ENCODE measurements at places on chromosomes 3 and 15.

GRCh38 chr15:79978655-79979514 lies 7.9 kb upstream of the BCL2A1 start:
- DNase-seq: no peak

- DNase-seq: no peak
Measured at GRCh38 chr15:69468241-69469121, 15.9 kb downstream of the RPLP1 start.

DNA sequence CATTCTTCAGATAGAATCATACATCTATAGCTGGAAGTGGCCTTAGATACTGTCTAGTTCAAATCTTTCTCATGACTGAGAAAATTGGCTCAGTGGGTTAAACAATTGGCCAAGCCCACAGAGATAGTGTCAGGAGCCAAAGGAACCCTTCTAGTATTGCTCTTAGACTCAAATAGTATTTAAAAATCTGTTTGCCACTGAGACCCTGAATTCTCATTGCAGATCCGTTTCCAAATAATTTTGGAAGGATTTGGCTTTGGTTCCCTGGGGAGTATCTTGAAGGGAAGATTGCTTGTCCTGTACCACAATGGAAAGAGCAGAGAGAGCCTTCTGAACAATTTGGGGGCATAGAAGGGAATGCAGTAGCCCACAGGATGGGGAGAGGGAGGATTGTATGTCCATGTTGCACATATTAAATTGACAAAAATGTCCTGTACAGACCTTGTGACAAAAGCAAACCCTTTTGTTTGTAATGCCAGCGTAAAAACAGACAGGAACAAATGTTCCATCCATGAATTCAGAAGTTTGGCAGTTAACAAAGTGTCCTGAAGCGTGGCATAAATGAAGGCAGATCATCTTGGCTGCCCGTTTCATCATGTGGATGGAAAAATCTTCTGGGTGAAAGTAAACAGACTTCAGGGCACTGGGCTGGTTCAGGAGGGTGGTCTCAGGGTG lies 156.4 kb upstream of the RASGRP1 start:
- DNase-seq: no peak

DNA sequence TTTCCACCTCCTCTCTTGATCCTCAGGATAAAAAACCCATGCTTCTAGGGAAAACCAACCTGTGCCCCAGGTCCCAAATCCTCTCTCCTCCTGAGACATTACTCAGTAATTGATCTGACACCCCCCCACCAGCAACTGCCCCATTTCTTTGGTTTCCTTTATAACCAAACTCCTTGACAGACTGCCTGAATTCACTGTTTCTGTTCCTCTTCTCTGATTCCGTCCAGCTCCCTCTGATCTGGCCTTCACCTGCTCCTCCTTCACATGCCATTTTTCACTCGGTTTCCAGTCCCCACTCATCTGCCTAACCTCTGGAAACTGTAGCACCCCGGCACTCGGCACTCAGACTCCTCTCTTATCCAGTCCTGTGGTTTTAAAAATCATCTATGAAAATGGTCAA lies 2.1 kb downstream of the CCDC51 start:
- no peak for DNase-seq

DNA sequence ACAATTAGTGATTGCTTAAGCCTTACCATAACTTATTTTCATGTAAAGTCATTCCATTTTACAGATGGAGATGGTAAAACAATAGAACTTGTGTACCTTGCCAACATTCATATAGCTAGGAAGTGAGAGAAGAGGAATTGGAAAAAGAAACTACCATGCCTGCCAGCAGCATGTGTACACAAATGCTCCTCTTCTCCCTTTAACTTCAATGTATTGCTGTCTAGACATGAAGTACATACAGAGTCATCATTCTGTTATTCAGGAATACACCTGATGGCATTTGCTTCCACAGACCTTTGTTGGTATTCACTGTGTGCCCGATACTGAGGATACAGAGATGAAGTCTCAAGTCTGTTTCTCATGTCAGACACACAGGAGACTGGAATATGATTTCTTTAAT lies 7.1 kb upstream of the TMEM207 start:
- no peak for DNase-seq

- DNase-seq: no peak
Measured at GRCh38 chr15:31197497-31198414, 96.2 kb upstream of the TRPM1 start.

DNA sequence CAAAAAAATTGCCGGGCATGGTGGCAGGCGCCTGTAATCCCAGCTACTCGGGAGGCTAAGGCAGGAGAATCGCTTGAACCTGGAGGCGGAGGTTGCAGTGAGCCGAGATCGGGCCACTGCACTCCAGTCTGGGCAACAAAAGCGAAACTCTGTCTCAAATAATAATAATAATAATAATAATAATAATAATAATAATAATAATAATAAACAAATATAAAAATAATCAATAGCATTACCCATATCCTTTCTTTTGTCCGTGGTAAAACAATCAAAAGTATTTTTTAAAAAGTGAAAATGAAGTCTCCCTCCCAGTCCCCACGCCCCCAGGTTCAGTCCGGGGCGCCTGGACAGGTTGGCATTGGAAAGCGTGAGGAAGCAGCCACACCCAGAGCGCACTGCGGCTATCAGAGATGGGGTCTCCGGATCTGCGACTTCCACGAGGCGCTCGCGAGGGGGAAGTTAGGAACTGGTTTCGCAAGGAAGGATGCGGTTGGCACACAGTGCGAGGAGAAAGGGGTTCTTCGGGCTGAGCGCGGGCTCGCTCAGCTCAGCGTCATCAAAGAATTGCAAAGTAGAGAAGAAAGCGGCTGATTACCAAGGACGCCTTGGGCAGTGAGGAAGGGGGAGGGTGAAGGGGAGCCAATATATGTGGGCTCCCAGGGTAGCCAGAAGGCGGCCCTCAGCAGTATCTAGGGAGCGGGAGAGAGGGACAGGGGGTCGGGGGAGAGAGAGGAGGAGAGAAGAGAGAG lies 69.5 kb upstream of the EPHB3 start:
- DNase-seq: no peak

- no peak for DNase-seq
Measured at GRCh38 chr15:78146425-78147154, 2.6 kb upstream of the IDH3A start.

DNA sequence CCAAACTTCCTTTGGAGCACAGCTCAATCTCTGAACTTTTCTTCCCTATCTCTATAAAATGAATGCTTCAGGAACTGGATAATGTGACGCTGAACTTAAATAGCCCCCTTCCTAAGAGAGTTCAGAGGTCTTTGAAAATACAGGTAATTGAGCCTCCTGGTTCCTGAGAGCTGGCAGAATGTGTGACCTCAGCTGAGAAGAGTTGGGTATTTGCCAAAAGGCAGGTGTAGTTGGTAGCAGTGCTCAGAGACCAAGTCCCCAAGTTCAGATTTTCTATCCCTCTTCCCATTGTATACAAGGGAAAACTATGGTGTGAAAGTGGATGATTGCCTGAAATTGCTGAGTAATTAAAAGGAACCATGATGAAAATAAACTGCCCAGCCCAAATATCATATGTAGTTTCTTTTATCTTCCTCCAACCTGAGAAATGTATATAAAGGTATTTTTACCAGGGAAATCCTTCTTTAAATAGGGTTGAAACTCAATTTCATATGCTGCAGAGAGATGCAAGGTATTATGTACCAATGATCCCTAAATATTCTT lies 154.6 kb upstream of the ICE2 start:
- DNase-seq: no peak

DNA sequence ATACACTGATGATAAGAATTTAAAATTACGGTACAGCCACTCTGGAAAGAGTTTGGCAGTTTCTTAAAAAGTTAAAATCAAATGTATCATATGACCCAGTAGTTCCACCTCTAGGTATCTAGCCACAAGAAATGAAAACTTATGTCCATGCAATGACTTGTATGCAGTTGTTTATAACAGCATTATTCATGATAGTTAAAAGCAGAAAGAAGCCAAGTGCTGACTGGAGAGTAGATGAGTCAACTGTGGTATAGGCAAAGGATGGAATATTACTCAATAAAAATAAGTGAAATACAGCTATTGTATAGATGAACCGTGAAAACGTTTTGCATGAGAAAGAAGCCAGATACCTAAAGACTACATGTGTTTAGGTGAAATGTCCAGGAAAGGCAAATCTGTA lies 14.8 kb downstream of the GPR87 start:
- no peak for DNase-seq

DNA sequence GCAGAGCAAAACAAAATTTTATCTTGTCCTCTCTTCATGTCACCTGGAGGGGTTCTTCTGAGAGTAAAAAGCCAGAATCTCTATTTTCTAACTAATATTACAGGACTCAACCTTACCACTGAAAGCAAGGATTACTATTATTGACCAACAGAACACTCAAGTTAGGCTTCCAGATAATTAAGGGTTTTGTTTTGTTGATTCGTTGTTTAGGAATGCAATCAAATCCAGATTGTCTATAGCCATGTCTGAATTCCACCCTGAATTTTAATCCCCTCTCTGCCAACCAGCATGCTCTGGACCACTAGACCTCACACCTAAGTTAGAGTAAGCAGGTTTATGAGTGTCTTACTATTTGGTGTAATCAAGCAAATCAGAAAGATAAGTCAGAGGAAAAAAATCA lies 90.7 kb downstream of the PEAK1 start:
- no peak for DNase-seq

DNA sequence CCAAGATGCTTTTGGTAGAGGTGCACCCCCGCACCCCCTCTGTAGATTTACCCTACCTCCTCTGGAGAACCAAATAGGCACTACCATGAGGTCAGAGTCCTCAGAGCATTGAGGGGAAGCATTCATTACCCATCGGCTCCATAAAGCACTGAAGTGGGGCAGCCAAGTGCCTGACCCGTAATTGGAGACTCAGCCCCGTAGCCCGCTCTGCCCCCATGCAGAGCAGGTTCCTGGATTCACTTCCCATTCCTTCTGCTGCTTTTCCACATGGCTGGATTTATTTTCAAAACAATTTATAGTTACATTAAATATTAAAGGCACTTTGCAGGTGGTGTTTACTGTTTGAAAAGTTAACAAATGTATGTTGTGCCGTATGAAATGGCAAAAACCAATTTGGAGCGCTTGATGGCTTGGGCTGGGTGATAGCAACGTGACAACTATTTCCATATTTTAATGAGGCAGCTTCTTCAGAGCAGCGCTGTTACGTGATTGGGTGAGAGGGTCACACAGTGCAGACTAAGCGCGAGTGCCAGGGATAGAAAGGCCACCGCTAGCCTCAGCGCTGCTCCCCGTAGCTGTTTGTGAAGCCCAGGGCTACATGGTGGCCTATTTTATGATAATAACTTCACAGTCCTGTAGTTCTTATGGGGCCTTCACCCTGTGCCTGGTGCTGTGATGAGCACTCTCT lies 373.8 kb upstream of the PROK2 start:
- no peak for DNase-seq

- no peak for DNase-seq
Measured at GRCh38 chr3:50534681-50535330, 31.4 kb upstream of the CACNA2D2 start.

DNA sequence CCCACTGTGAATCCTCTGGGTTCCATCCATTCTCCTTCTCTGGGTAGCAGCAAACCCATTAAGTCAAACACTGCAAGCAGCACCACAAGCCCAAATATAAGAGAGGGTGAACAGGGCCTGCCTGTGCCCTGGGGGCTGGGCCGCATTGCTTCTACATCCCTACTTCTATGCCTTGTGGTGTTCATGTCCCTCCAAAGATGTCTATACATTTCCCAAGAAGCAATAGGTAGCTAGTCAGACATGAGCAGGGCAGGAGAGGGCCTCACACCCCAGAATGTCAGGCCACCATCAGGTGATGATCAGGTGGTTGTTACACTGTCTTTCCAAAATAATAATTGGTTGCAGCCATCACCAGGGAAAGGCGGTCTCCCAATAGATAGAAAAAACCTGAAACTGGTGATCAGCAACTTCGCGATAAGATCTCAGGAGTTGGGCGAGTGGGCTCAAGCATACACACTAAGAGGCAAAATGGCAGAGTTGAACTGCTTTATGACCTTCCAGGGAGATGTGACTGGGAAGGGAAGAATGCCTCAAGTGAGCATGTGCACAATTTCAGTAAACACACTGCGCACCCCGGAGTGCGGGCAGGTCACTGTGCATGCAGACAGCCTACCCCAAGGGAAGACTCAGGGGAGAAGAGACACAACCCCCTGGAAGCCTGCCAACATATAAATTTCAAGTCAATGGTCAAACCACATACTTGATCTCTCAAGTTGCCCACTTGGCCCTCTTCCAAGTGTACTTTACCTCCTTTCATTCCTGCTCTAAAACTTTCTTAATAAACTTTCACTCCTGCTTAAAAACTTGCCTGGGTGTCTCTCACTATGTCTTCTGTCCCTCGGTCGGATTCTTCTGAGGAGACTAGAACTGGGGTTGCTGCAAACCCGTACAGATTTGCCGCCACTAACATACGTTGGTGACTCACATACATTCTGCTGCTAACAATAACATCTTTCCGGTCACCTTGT lies 39.9 kb downstream of the KLF15 start:
- peak; percentile 8 for DNase-seq

- no peak for DNase-seq
Measured at GRCh38 chr15:37124331-37124730, 24.0 kb upstream of the MEIS2 start.

DNA sequence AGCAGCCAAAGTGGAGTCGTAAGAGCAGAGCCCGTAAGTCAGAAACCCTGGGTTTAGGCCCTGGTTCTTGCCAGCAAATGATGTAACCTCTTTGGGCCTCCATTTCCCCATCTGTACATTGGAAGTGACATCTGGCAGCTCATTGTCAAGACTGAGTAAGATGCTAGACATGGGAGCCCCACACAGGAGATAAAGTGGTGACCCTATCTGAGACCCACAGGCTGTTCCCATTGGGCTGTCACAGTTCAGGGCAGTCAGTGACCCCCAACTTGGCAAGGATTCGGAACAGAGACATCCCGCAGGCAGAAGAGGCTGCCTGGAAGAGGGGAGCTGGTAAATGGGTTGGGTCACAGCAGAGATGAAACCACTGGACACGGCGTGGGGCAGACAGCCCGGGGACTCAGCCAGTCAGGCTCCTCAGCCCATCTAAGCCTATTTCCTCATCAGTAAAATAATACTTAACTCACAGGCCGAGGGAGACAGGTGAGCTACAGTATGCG lies 1.8 kb downstream of the CLN6 start:
- DNase-seq: no peak

DNA sequence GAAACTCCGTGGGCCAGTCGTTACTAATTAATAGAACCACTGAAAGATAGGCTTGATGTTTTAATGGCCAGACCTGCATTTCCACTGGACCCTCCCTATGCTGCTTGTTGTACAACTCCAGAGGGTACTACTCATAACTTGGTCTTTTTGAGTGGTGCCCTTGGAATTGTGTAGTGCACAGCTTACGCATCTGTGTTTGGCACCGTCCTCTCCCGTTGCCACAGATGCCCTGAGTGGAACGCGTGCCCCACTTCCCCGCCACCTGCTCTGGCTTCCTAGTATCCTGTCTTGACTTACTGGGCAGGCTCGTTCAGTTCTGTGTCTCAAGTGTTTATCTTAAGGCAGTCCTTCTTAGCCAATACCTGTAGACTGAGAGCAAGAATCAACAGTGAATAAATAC lies 78.7 kb downstream of the USP13 start:
- DNase-seq: no peak

All from LoVo (cell line).